ENCODE measurements at places on chromosomes 2 and 18. TPM values are rescaled to one million over a fixed set of nuclear protein-coding genes. Genes with fewer than 3 reads are reported as not detected.

Gene SERPINB5
- total RNA-seq, result not detected

Gene AQP12A
- total RNA-seq, result not detected

DNA sequence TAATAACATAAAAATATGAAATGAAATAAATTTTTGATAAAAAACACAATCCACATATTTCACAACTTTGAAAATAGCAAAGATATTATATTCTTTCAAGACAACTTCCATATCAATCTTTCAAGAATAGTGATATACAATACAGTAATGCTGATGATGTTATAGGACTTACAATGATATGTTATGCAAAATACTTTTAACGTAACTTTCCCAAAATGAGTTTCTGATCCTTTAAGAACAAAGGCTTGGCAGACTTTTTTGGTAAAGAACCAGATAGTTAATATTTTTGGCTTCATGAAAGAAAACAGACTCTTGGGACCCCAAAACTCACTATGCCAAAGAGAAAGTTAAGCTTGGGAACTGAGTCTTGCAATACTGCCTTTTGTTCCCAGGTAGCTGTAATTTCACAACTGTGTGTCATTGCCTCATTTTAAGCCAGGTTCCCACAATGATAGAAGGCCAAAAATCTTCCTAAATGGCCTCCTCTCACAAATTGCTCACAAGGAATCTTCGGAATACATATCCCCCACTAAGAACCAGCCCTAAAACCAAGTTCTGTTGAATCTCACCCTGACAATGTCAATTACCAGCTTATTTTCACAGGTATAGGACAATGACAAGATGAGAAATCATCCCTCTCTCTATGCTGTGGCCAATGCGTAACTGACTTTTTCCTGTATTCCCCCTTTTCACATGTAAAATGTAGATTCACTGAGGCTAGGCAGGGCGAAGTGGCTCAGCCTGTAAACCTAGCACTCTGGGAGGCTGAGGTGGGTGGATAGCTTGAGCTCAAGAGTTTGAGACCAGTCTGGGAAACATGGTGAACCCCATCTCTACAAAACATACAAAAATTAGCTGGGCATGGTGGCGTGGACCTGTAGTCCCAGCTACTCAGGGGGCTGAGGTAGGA is 54.8 kb upstream of the STRN start:
- DNase-seq, result no peak
- no peak overlapping the region for H3K4me3 ChIP-seq
- H3K4me1 ChIP-seq, result peaks cover 6% of the 10 kb centered on the region
- no peak overlapping the region for H3K27ac ChIP-seq
- H3K27me3 ChIP-seq, result no peaks in the 10 kb centered on the region

GRCh38 chr2:110991911-110992310 is 128.8 kb upstream of the BCL2L11 start:
- H3K4me3 ChIP-seq, result no peak overlapping the region
- peaks cover 30% of the 10 kb centered on the region for H3K27me3 ChIP-seq
- H3K27ac ChIP-seq, result no peak overlapping the region
- H3K36me3 ChIP-seq, result no peaks in the 10 kb centered on the region

DNA sequence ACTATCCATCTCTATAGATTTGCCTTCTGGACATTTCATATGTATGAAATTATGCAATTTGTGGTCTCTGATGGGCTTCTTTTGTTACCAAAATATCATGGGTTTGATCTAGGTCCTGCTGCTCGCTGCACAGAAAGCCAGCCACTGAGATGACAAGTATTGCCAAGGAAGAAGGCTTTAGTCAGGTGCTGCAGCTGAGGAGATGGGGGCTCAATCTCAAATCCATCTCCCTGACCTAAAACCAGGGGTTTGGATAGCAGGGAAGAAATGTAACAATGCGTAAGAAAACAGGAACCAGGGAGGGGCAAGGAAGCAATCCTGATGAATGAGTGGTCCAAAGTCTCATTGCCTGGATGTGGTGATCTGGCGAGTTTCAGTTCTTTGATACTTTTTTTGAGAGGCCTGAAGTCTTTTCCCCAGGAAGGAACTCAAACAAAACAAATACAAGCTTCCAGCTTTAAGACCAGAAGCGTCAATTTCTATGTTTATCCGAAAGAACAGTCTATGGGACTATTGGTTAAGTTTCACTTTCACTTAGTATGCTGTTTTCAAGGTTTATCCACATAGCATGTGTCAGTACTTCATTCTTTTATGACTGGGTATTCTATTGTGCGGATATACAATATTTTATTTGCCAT is 3.4 kb upstream of the CKAP2L start:
- peak overlapping the region; percentile 76 for H3K27ac ChIP-seq
- no peaks in the 10 kb centered on the region for H3K36me3 ChIP-seq
- H3K4me3 ChIP-seq, result peak overlapping the region; percentile 75
- no peak for DNase-seq
- H3K4me1 ChIP-seq, result peaks cover 27% of the 10 kb centered on the region

GRCh38 chr2:231342061-231342711 is 53.3 kb upstream of the B3GNT7 start:
- peaks cover 41% of the 10 kb centered on the region for H3K27me3 ChIP-seq
- H3K4me3 ChIP-seq, result no peak overlapping the region
- H3K27ac ChIP-seq, result peak overlapping the region; percentile 16
- no peaks in the 10 kb centered on the region for H3K36me3 ChIP-seq
- H3K4me1 ChIP-seq, result no peaks in the 10 kb centered on the region

DNA sequence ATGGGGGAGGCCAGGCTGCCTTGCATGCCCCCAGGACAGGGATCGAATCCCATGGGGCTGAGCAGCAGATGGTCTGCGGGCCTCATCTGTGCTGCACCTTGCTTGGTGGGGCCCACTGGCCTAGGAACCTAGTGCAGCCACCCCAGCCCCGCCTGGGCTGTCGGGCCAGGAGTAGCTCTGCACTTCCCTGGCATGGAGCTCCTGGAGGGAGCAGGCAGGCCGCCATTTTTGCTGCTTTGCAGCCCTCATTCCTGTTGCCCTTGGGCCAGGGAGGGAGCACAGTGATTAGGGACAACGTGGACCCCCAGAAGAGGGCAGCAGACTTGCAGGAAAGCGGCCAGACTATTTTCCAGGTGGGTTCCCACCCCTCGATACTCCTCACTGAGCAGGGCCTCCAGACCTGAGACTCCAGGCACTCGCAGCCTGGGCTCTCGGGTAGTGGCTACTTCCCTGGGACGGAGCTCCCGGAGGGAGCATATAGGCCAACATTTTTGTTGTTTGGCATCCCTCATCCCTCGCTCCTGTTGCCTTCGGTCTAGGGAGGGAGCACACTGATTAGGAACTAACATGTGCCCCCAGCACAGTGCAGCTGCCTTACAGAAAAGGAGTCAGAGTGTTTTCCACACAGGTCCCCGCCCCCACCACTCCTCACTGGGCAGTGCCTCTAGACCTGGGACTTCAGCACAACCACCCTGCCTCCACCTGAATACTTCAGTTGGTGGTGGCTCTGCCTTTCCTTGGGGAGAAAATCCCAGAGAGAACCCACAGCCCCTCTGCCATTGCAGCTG is 99.5 kb downstream of the MAIP1 start:
- H3K27me3 ChIP-seq, result peaks cover 25% of the 10 kb centered on the region
- DNase-seq, result no peak
- peaks cover 2% of the 10 kb centered on the region for H3K4me1 ChIP-seq
